GM03348 (cell line): ENCODE measurements at places on chromosomes 7 and 10.

- no peak for DNase-seq
Observed at GRCh38 chr10:123559823-123560092, 106.4 kb upstream of the GPR26 start.

GRCh38 chr10:29771376-29771775, 136.6 kb upstream of the SVIL start:
- no peak for DNase-seq

- no peak for DNase-seq
Observed at GRCh38 chr10:20287586-20287985, 471.4 kb downstream of the PLXDC2 start.

- no peak for DNase-seq
Observed at GRCh38 chr10:11586170-11586569, 25.3 kb downstream of the USP6NL start.

DNA sequence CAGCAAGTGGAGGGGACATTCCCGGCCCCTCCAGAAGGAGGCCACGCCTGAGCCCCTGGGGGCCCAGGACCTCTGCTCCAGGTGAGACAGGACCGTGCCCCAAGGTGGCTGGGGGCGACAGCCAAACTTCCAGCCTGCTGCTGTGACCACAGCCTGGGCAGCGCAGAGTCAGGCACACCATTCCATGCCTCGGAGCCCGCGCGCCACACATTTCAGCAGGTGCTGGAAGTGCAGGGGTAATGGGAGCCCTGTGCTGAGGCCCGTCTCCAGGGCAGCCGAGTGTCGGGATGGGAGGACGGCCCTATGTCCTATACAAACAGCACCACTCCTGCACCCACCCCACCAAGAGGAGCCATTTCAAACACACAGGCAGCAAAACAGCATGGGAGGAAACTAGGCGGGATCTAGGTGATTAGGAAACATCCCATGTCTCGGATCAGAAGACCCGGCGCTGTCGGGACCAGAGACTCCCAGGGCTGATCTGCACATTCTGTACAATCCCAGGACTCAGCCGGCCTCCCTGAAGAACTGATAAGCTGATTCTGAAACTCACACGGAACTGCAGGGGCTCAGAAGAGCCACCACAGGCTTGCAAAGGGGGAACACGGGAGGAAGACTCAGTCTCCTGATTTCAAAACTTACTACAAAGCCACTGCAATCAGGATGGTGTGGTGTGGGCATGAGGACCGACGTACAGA, 272.3 kb downstream of the ELFN1 start:
- no peak for DNase-seq

DNA sequence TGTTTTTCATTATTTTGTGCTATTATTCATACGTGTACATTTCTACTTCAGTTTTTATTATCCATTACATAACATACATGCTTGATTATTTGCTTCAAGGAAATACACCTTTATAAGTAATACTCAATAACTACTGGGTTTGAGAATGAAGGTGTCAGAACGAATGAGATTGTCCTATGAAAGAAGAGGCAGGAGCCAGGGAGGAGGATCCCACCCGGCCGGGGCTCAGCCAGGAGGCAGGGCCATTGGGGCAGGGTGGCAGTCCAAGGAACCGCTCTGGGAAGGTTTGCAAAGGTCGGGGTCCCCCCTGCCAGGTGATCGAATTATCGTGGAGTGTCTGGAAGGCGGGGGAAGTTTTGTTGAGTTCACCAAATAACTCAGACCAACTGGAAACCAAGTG, 9.1 kb downstream of the TRIM56 start:
- DNase-seq = peak; percentile 22

DNA sequence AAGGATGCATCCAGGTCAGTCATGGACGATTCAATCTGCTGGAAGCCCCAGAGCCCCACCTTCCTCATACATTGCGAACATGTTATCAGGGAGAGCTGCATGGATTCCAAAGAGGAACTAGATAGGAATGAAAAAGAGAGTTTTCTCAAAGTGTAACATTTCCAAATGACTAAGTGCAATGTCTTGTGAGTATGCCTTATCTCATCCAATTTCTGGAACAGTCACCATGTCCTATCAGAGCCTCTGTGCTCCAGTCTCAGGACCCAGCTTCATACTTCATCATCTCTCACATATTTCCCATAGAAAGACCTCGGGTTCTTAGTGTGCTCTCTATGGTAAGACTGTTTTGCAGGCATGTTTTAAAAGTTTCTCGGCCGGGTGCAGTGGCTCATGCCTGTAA, 26.8 kb downstream of the ZC3HC1 start:
- no peak for DNase-seq

- no peak for DNase-seq
Observed at GRCh38 chr7:96284835-96285234, 37.1 kb downstream of the SLC25A13 start.

GRCh38 chr7:128352153-128352537, 8.4 kb upstream of the RBM28 start:
- DNase-seq = peak; percentile 40

GRCh38 chr10:21060626-21061025, 163.5 kb upstream of the NEBL start:
- no peak for DNase-seq

- no peak for DNase-seq
Observed at GRCh38 chr10:82378146-82378545, 503.2 kb downstream of the NRG3 start.

- no peak for DNase-seq
Observed at GRCh38 chr10:79249186-79250121, 97.8 kb upstream of the PPIF start.

DNA sequence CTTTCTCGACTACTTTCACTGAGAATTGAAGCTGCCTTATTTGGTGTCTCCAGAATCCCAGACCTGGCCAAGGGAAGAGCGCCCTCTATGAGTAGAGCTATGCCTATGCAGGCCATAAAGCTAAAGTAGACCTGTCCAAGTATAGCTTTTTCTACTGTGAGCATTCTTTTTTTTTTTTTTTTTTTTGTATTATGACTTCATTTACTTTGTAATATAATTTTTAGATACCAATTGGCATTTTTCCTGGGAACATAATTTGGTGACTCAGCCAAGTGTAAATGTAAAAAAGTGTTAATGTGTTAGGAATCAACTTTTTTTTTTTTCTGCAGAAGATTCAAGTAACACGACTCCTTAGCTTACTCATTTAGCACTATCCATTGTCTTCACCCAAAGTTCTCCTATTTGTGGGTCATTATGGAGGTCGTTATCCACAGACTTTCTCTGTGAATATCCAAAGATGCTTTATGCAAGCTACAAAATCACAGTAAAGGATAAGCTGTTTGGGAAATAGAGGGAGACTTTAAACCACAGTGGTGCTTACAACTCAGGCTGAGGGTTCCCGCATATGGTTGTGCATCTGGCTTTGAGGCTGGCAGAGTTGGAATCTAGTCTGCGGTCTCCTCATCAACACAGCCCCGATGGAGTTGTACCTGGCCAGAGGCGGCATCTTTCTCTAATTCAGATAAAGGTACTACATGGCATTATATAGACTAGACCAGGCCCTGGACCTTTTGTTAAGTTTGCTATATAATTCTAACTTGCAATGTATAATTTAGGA, 1040.2 kb upstream of the SORCS1 start:
- DNase-seq = peak; percentile 77

DNA sequence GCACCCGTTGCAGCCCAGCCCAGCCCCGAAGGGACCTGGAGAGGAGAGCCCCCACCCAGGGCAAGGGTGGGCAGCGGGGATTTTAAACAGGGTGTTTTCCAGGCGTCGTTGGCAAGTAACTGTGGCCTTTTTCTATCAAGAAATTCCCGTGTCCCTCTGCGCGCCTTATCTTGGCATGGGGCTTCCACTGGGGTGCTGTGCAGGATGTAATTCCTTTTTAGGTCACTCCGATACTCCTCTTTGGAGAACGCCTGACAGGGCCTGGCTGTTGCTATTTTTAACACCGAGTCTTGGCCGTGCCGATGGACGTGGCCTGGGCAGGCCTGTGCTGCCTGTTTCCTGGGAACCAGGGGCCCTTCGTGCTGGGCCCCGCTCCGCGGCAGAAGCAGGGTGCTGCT, 93.8 kb downstream of the INPP5A start:
- DNase-seq = peak; percentile 55

- no peak for DNase-seq
Observed at GRCh38 chr10:77516575-77516974, 121.0 kb downstream of the KCNMA1 start.

DNA sequence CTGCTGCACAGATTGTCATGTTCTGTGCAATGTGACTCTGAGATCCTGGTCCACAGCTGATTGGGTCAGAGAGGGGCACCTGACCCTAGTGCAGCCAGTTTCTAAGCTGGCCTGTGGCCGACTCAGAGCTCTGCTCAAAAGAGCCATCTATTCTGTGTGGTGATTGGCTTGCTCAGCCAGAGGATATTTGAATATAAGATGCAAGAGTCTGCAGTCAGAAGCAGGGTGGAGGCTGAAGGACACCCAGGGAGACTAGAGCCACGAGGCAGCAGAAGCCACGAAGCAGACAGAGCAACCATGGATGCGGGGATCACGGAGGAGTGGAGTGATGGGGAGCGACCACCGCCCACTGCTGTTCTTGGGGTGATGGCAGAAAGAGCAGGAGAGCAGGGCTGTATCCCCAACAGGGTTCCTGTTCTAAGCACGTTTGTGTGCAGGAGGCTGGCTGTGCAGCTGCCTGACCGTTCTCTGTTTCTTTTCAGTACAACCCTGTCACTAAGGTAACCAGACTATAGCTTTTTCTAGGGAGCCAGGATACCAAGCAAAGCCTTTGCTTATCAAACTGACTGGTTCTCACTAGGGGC, 19.5 kb upstream of the RHEB start:
- no peak for DNase-seq

DNA sequence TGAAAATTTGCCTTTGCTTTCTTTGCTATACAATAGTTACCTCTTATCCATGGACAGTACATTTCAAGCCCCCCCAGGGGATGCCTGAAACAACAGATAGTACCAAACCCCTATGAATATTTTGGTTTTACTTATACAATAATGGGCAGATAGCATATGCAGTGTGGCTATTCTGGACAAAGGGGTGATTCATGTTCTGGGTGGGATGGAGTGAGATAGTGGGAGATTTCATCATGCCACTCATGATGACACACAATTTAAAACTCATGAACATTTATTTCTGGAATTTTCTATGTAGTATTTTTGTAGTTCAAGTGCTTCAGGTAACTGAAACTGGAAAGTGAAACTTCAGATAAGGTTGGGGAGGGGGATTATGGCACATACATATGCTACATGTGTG, 12.0 kb downstream of the STARD3NL start:
- DNase-seq = peak; percentile 17

DNA sequence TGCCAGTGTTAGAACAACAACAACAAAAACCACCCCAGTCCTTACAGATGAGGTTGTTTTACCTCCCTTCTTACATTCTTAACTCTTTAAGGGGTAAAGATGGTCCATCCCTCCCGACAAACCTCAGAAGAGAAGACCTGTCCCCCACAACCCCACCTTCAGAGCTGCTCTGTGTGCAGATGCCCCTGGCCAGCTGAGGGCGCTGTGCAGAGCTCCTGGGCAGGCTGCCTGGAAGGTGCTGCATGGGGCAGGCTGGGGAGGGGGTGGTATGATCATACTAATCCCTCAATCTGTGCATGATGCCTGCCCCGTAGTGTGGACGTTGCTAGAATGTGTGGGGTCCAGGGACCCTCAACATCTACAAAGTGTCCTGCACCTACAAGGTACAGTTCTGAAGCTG, 387.1 kb downstream of the INHBA start:
- DNase-seq = no peak

DNA sequence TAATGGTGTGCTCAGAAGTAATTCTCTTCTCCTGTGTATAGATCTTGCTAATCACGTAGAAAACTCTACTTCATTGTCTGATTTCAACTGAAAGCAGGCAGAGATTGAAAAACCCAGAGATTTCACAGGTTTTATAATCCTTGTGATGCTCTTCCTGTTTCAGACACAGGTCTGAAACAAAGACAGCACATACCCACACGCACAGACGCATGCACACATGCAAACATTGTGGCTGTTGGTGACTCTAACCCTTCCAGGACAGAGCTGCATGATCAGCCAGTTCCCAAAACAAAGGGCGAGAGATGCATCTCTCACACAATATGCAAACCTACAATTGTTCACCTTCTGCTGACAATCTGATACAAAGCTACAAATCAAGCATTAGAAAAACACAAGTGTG, 11.1 kb upstream of the TFEC start:
- no peak for DNase-seq

DNA sequence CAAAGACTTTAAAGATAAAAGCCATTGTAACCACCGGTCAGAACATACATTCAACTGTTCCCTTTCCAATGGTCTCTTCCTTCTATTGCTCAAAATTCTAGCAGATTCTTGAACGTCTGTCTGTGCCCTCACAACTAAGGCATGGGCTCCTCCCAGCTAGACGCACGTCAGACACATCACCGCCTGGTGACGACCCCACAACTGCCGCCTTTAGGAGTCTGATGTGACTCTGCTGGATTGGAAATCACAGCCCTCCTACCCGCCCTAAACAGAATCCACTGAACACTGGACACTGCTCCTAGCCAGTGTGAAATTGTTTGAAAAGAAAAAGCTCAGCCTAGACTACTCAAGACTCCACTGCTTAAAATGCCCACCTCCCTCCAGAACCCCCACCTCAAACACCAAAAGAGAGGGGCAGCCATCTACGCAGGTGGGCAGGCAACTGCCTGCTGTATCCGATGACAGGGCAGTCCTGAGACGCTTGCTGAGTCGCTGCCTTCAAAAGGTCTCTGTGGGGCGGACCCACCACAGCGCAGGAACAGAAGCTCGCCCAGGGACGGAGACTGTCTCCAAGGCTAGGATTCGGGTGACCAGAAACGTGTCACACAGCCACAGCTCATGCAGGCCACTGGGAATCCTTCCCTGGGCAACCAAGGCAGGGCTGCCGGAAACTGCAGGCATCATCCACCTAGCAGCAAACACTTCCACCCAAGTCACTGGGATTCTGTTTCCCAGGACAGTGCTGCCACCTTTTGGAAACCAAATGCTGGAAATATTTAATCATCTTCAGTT, 34.7 kb downstream of the GSDME start:
- DNase-seq = peak; percentile 54

GRCh38 chr10:14648005-14648765, 126.5 kb downstream of the FAM107B start:
- DNase-seq = peak; percentile 58

DNA sequence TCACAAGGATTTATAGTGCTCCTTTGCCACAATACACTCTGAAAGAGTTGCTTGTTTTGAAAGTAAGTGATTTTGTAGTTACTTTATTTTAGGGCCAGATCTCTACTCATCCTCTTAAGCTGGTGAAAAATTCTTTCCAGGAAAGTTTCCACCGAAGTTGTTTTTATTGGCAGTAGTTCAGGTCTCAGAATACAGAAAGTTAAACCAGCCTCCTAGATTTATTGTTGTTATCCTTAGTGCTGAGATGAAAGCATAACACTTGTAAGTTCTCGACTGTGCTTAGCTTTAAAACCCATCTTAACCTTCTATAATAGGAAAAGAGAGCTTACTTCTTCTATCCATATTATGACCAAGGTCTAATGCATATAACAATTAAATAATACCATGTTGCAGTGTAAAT, 5.5 kb downstream of the AP3M1 start:
- peak; percentile 69 for DNase-seq

- peak; percentile 87 for DNase-seq
Observed at GRCh38 chr10:74150204-74150989, at the start of gene AP3M1. Gene AP3M1, minus strand, starts transcription at chr10:74150828. Its CDS starts 12,449 bp downstream, at chr10:74138379.
